ENCODE measurements at places on chromosomes 2 and 18.
A peak's percentile ranks its signal among the peaks of the same experiment; 100 is the strongest.

GRCh38 chr2:31051258-31052140, 86.7 kb downstream of the GALNT14 start:
- DNase-seq: no peak

- no peak for DNase-seq
These were observed 2186.8 kb upstream of the CELF4 start for GRCh38 chr18:39752351-39752750.

DNA sequence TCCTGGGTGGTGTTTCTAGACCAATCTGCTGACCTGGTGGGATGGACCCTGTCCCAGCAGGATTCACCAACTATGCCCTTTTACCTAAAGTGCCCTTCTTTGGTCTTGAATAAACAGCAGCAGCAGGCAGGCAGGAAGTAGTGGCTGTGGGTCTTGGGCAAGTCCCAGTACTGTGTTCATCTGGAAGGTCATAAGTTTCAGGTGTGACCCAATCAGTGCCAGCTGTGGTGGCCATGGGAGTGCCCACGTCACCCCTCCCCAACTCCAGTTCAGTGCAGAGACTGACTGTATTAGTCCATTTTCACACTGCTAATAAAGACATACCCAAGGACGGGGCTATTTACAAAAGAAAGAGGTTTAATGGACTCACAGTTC, 148.3 kb upstream of the SRD5A2 start:
- no peak for DNase-seq

GRCh38 chr2:63888490-63889402, 47.0 kb downstream of the UGP2 start:
- DNase-seq: peak; percentile 41

DNA sequence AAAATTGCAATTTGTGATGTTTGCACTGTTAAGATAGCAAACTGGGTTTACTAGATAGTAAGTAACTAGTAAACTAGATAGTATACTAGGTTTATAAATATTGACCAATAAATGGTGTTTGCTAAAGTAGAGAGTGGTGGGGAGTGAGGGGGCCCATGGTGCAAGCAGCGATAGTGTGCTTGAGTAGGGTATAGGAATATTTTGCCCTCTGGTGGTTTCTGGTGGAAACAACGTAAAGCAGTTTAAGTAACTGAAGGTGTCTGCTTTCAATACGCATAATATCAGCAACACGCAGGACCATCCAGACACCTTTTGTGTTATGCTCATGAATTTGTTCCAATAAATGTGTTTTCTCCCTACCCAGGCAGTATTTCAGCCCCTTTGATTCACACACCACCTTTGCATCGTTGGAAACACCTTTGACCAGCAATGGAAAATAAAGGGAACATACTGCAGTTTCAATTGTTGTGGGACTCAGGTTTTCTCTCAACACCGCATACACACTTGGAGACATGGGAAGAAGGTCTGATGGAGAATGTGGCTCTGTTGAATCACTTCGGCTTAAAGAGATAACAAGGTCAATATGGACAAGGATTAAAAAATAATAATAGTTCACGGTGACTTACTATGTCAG, 16.7 kb upstream of the STAT1 start:
- DNase-seq: peak; percentile 73

DNA sequence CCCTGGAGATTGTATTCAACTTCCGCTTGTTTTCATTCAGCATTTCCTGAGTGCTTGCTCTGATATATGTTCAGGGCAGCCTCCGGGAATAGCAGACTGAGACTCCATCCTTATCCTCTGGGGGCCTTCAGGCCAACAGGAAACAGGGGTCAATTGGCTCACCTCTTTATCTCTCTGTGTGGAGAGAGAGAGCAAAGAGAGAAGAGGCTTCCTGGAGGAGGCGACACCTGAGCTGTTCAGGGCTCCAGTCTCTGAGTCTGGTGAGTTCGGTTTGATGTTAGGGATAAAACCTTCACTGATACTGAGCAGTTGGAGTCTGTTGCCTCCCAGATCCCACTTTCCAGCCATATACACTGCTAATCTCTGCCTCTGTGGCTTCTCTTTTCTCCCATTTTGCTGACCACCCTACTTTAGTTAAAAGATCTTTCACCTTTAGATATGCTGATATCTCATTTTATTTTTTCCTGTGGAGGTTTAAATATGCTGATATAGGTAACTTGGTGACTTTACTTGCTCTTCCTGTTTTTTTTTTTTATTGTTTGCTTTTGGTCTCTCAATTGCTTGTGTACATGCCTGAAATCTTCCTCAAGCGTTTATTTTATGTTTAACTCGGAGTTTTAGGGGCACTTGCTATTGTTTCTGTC, 56.9 kb downstream of the KCNS3 start:
- no peak for DNase-seq

GRCh38 chr2:9558948-9559381, 3.3 kb upstream of the ADAM17 start:
- DNase-seq: no peak

DNA sequence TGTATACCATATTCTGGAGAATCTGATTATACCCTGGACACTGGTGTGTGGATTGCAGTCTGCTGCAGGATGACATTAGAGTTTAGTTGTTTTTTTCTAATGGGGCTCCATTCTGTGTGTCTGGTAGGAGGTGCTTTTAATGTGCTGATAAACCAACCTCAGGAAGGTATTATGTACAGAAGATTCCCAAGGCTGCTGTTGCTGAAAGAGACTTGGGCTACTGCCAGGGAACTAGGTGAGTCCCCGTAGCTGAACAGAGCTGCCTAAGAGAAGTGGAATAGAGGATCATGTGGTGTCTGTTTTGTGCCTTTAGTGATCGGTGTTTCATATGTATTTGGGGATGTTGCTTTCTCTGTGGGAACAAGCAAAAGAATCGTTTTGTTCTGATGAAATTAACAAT, 16.5 kb downstream of the SPATA3 start:
- no peak for DNase-seq

DNA sequence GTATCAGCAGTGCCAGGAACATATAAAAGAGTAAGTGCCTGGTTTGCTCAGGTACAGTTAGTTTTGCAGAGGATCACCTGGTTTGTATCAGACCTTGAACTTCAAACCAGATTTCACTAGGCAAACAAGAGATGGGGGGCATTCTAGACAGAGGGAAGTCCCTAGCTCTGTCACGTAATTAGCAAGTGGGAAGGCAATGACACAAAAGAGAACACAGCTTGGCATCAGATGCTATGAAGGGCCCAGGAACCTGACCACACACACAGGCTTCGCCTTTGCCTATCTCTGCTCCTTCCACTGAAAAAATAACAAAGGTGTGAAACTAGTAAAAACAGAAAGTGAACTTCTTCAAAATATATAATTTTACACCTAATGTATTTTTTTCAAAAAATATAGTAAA, 62.6 kb downstream of the CERKL start:
- DNase-seq: no peak

DNA sequence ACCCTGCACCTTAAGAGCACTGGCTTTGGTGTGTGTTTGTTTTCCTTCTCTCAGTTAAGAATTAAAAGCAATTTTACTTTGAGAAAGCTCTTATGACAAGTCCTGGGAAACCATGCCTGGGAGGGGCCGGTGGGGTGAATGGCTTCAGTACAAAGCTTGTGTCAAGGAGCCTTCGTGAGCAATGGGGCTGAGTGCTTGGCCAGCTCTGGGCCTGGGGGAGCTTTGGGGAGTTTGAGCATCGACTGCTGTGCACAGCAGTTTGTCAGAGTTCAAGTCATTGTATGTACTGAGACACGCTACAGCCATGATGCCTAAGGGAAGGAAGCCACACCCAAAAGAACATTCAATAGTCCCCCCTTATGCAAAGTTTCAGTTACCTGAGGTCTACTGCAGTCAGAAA, 75.8 kb downstream of the ARHGEF4 start:
- DNase-seq: no peak

- DNase-seq: peak; percentile 68
These were observed 1.1 kb upstream of the SLC14A1 start for GRCh38 chr18:45722899-45723298.

- DNase-seq: peak; percentile 18
These were observed 22.9 kb upstream of the MTX2 start for GRCh38 chr2:176246331-176246730.

- no peak for DNase-seq
These were observed 72.8 kb downstream of the MEIS1 start for GRCh38 chr2:66507673-66508201.

- DNase-seq: no peak
These were observed 253.1 kb upstream of the PXDN start for GRCh38 chr2:1997409-1997808.

DNA sequence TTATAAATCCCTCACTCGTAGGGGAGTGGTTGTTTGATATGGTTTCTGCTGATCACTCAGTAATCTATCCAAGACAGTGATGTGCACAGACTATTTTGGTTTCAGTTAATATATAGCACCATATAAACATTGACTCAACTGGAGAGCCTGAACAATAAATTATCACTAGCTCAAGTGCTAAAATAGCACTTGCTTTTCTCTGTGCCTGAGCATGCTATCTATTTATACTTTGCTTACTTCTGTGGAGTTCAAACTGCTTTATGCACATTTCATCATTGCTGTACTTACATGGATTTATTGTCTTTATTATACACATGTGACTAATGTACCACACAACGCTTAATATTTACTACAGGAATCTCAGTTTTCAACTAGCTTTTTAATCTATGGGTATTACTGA, 133.6 kb downstream of the BCL2 start:
- DNase-seq: no peak

DNA sequence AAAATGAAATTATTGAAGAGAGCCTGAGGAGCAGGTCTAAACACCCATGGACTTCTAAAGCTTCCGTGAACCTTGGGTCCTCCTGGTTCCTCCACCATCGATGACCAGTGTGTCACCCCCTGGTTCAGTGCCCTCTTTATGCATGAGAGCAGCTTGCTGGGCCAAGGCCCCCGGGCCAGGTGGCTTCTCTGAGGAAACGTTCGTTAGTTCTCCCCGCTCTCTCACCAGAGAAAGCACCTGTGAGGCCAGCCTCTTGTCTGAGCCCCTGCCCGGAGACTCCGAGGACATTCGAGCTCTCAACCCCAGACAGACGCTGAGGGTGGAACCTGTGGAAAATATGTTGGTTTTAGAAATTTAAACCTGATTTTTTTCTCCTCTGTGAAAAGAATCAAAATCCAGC, 92.4 kb downstream of the GLI2 start:
- no peak for DNase-seq

DNA sequence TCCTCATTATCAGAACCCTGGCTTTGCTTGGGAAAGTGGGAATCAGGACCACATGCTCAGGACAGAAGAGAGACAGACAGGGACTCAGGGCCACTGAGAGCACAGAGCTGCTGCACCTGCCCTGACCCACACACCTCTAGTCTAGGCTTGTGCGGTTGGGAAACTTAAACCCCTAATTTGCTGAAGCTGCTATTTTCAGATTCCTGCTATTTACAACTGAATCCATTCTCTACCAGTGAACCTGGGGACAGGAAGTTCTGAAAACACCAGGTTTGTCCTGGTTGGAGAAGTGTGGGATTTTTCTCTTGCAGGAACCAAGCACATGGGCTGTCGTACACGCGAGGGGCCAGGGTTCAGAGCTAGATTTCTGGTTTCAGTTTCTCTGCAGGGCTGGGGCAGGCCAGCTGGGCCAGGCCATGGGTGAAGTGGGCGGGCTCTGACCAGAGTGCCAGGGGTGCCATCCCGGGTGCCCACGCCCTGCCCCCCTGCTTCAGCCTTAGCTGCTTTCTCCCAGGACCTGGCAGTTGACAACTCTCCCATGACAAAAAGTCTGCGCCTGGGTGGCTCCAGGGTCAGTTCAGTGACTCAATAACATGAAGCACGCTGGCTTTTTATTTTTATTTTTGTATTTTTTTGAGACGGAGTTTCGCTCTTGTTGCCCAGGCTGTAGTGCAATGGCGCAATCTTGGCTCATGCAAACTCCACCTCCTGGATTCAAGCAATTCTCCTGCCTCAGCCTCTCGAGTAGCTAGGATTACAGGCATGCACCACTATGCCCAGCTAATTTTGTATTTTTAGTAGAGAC, 51.3 kb upstream of the SLC1A4 start:
- peak; percentile 15 for DNase-seq

GRCh38 chr18:424668-425067, 75.8 kb downstream of the COLEC12 start:
- no peak for DNase-seq

- DNase-seq: no peak
These were observed 56.4 kb downstream of the NPAS2 start for GRCh38 chr2:100876231-100876860.

DNA sequence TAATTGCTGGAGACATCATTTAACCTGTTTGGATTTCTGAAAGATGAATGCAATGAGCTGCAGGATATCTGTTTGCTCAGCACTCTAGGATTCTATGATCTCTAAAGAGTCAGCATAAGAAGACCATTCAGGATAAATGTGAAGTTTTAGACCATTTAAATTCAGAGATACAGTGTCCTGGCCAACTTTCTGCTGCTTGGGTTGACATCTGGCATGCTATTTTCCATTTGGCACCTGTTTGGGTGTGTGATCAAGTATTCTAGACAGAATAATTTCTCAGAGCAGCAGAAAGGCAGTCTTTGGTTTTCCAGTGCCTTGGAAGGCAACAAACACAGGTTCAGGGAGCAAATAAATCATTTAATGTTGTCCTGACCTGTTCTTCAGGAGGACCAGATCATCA, 144.8 kb upstream of the NDUFV2 start:
- DNase-seq: no peak

- peak; percentile 94 for DNase-seq
These were observed 26.0 kb downstream of the FAM178B start for GRCh38 chr2:96960153-96960961.

DNA sequence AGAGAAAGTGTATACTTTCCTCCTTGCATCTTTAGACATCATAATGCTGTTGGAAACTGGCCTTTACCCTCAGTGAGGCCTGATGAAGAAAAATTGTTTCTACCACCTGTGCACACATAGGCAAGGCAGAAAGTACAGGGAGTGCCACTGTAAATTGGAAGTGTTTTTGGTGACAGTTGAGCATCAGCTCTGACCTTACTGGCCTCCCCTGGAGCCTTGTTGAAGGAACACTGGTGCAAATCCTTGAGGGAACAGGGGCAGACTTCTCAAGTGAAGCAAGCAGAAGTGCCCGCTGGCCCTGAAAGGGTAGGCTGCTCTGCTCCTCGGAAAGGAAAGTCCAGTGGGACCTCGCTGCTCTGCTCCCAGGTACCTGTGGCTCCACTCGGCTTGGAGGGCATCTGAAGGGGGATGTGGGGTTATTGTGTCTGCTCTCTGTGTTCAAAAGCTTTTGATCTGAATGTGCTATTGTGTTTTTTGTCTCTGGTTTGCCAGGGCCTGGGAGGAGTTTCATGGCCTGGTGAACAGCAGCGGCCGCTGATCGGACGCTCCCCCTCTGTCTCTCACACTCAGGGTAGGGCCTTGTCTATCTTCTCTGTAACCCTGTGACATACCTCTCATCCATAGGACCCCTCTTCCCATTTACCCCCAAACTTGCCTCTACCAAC, 23.4 kb downstream of the EIF4E2 start:
- DNase-seq: no peak

GRCh38 chr2:204177251-204177976, 240.9 kb downstream of the ICOS start:
- DNase-seq: no peak

DNA sequence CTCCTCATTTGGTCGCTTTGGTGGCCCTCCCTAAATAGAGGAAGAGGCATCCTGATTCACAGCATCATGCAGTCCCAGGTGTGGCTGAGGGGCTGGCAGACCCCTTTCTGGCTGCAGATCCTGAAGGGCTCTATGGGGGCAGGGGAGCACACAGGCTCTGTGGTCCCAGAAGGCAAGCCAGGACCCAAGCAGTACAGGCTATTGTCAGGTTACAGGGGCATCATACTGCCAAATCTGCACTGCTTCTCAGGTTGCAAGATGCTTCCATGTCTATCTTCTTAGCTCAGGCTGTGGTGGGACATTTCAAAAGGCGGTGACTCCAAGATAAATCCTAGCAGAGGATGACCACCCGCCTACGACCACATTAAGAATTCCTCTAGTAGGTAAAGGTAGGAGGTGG, 54.3 kb downstream of the TTC32 start:
- no peak for DNase-seq
